ENCODE measurements at places on chromosomes 5 and 9.

DNA sequence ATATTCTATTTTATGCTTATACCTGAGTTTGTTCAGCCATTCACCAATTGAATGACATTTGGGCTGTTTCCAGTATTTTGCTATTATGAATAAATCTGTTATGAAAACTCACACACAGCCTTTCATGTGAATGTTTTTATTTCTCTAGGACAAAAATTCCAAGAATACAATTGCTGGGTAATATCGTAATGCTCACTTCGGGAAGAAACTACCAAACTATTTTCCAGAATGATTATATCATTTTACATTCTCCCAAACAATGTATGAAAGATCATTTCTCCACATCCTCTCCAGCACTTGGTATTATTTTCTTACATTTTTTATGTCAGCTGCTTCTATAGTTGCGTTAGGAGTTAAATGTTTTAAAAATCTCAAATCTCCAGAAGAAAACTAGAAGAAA lies 58.3 kb upstream of the LHFPL2 start:
- DNase-seq, result no peak

DNA sequence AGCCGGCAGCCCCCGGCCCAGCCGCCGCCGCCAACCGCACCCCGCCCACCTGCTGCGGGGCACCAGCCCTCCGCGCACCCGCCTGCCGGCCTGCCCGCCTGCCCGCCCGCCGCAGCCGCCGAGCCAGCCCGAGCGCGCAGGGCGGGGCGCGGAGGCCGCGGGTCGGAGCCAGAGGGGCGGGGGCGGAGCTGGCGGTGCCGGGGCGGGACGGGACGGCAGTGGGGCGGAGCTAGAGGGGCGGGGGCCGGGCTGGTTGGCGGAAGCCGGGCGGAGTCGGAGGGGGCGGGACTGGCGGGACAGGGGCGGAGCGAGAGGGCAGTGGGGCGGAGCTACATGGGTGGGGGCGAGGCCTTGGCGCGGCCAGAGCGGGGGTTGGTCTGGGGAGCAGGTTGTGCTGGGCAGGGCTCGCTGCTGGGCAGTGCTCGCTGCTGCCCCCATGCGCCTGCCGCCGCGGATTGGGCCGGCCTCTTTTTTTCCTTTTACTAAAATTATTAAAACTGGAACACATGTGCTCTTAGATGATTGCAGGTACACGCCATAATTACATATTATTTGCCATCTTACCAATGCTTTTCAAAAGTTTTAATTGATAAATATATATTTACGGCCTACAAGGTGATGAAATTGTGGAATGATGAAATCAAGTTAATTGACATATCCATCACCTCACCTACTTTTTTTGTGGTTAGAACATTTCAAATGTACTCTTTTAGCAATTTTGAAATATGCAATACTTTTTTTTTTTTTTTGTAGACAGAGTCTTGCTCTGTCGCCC lies at the start of gene SH3GLB2:
SH3GLB2 (minus strand) TSS at position 140 of the 775 bp plus-strand sequence. CDS start 177 bp downstream, outside the sequence.
- peak; percentile 97 for DNase-seq

DNA sequence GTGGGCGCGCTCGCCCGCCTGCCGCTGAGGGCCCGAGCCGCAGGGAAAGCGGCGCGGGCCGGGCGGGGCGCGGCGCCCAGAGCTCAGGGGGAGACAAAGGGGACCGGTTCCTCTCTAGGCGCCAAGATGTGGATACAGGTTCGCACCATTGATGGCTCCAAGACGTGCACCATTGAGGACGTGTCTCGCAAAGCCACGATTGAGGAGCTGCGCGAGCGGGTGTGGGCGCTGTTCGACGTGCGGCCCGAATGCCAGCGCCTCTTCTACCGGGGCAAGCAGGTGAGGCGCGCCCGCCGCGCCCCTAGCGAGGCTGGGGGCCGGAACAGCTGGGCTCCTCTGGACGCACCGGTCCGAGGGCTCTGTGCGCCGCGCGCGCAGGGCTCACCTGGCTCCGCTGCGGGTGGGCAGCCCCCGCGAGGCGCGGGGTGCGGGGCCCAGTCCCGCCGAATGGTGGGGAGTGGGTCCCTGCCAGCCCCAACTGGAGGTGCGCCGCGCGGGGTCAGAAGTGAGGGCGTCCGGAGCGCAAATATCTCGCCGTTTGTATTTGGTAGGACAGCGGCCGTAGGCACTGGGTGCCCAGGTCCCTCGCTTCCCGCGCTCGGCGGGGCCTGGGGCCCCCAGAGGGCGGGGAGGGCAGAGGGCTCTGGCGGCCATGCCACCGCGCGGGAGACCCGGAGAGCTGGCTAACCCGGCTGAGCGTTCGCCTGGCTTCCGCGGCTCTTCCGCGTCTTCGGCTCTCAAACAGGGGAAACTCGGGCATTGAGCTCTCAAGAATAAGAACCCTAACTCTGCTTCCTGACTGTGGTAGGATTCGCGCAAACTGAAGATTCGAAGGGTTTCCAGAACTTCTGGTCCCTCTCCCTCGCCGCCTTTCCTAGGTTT lies 607 bp downstream of the UHRF2 start:
- peak; percentile 75 for DNase-seq

GRCh38 chr9:133954862-133955529 lies 37.1 kb downstream of the VAV2 start:
- DNase-seq, result no peak

GRCh38 chr5:133730866-133731265 lies 118.5 kb upstream of the FSTL4 start:
- DNase-seq, result no peak

GRCh38 chr5:124718380-124718789 lies 28.1 kb downstream of the ZNF608 start:
- no peak for DNase-seq

- no peak for DNase-seq
These were observed 598.8 kb upstream of the BRINP1 start for GRCh38 chr9:119967867-119968535.
